ENCODE measurements at places on chromosomes 12 and 14. TPM values are rescaled to one million over a fixed set of nuclear protein-coding genes. Genes with fewer than 3 reads are reported as not detected.

The KRT4 gene
- total RNA-seq = not detected

GRCh38 chr14:101132051-101132571 lies 228.6 kb upstream of the RTL1 start:
- DNase-seq = no peak

DNA sequence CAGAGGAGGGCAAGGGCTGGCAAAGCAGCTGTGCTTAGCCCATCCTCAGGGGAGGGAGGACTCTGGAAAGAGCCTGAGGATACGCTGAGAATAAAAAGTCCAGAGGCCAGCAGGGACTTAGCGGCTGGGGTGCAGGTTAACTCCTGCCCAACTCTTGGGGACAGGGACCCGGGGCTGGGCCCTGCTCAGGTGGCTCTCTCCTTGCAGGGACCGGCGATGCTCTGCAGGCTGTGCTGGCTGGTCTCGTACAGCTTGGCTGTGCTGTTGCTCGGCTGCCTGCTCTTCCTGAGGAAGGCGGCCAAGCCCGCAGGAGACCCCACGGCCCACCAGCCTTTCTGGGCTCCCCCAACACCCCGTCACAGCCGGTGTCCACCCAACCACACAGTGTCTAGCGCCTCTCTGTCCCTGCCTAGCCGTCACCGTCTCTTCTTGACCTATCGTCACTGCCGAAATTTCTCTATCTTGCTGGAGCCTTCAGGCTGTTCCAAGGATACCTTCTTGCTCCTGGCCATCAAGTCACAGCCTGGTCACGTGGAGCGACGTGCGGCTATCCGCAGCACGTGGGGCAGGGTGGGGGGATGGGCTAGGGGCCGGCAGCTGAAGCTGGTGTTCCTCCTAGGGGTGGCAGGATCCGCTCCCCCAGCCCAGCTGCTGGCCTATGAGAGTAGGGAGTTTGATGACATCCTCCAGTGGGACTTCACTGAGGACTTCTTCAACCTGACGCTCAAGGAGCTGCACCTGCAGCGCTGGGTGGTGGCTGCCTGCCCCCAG lies 2.8 kb downstream of the B3GNT4 start:
- no peak for DNase-seq

The CEBPE gene
- total RNA-seq = 0.19 TPM

DNA sequence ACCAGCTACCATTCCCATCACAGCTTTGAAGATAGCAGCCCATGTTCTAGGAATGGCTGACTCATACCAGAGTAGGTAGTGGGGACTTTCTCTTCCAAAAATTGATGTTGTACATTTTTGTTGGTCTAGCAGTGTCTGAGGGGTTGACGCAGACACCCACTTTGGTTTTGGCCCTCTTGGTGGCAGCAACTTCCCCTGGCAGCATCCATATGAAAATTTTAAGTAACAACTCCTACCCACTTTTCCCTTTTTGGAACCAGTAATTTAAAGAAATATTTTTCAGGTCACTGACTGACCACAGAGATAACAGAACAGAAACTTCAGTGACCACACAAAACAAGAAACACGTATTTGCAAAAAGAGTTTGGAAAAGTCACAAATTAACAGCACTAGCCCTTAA lies 162.0 kb upstream of the TMCC3 start:
- no peak for DNase-seq

- no peak for DNase-seq
These were observed 8.8 kb upstream of the TUBA1C start for GRCh38 chr12:49255857-49256637.

- no peak for DNase-seq
These were observed 16.4 kb downstream of the NAV3 start for GRCh38 chr12:77847060-77847541.

DNA sequence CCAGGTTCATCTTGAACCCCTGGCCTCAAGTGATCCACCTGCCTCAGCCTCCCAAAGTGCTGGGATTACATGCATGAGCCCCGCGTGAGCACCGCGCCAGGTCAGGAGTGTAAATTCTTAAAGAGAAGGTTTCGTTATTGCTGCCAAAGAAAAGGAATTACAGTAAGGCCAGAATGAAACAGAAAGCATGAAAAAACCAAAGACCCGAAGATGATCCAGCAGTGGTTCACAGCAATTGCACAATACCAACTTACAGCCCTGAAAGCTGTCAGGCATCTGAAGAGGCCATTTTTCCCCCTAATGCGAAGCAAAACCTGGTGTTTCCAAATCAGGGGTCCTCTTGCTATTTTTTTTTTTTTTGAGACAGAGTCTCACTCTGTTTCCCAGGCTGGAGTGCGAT lies 10.3 kb downstream of the RBM23 start:
- no peak for DNase-seq

DNA sequence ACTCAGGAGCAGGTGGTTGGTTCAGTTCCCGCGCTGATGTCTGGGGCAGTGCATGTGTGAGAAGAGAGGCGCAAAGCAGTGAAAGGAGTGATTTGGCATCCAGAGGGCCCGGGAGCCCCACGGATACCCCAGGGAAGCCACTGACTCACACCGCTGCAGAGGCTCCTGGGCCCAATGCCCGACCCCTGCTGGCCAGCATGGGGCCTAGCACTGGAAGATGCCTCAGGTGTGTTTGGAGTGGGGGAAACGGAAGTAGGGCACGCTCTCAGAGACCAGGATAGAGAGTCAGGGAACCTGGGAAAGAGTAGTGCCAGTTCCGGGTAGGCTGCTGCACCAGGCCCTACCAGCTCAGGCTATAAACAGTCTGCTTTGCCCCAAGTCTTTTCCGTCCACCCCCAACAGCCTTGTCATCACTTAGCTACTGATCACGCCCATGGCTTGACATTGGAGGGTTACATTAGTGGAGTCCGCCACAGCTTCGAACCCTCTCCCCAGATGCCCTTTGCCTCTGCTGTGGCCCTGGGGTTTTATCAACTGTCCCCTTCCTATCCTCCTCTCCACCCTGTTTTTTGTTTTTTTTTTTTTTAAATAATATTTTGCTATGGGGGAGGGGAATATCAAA lies 9.5 kb upstream of the CSAD start:
- DNase-seq = peak; percentile 74

DNA sequence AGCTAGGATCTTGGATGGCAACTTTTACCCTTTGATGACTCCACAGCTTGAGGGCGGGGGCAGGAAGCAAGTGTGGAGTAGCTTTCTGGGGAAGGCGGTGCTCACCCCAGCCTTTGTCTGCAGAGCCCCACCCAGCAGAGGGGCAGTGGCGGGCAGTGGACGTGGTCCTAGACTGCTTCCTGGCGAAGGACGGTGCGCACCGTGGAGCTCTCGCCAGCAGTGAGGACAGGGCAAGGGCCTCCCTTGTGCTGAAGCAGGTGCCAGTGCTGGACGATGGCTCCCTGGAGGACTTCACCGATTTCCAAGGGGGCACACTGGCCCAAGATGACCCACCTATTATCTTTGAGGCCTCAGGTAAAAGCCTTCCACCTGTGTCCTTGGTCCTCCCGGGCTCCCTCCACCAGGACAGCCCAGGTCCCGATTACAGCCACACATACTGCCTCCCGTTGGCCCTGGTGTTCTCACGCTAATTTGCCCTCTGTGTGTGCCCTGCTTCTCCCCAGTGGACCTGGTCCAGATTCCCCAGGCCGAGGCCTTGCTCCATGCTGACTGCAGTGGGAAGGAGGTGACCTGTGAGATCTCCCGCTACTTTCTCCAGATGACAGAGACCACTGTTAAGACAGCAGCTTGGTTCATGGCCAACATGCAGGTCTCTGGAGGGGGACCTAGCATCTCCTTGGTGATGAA lies 1.2 kb downstream of the TAPBPL start:
- DNase-seq = peak; percentile 59

- no peak for DNase-seq
These were observed 58.4 kb downstream of the SOX5 start for GRCh38 chr12:23891115-23891514.

The EML5 gene
- total RNA-seq = 8.1 TPM

The TMEM30B gene
- total RNA-seq = 1.3 TPM

- no peak for DNase-seq
These were observed 88.2 kb upstream of the PAWR start for GRCh38 chr12:79778802-79779448.

Measured in activated CD4-positive, alpha-beta T cell treated with anti-CD3 and anti-CD28 coated beads for 36 hours (primary cell).